ENCODE measurements at places on chromosomes 1 and 21. TPM values are rescaled to one million over a fixed set of nuclear protein-coding genes. Genes with fewer than 3 reads are reported as not detected.

CTSS gene
- total RNA-seq = 5.2 TPM

NPPA gene
- not detected for total RNA-seq

MMEL1 gene
- 0.22 TPM for total RNA-seq

CBR1 gene
- 164 TPM for total RNA-seq

NCMAP gene
- total RNA-seq = not detected

KCNK2 gene
- total RNA-seq = 15.9 TPM

CDC73 gene
- total RNA-seq = 30.6 TPM

CD1E gene
- not detected for total RNA-seq

SLC45A1 gene
- total RNA-seq = 1.5 TPM

REG4 gene
- not detected for total RNA-seq

C1orf87 gene
- not detected for total RNA-seq

ZNF695 gene
- total RNA-seq = 2.2 TPM

DNALI1 gene
- 2.7 TPM for total RNA-seq

RNF187 gene
- total RNA-seq = 148 TPM

OR2M2 gene
- total RNA-seq = not detected

IL10 gene
- not detected for total RNA-seq

PCP4 gene
- total RNA-seq = not detected

CLDN8 gene
- not detected for total RNA-seq

HCN3 gene
- 0.89 TPM for total RNA-seq

SLC1A7 gene
- total RNA-seq = 0.12 TPM

SELL gene
- total RNA-seq = 0.12 TPM

DENND2D gene
- total RNA-seq = 1.1 TPM

RAB3B gene
- total RNA-seq = 24.7 TPM

TPM3 gene
- 1,214 TPM for total RNA-seq

ACTN2 gene
- under 0.01 TPM for total RNA-seq

TEKT2 gene
- total RNA-seq = 0.12 TPM

TRIM67 gene
- not detected for total RNA-seq

Data from uterine smooth muscle cell (primary cell).